ENCODE measurements at places on chromosomes 12 and 14.

DNA sequence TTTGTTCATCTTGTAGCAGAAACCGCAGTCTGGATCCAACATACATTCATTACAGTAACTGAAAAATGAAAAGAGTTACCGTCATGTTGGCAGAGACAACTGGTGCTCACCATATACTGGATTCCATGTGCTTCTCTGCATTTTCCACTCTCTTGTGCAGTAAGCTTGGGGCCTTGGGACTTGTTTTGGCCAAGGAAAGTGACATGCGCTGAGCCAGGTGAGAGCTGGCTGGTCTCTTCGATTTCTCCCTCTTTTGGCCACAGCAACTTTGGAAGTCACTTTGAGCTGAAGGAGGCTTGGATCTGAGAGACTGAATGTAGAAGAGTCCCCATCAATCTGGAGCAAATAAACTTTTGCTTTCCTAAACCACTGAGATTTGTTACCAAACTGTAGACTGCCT is 210.6 kb upstream of the ABCD2 start:
- no peak for DNase-seq

DNA sequence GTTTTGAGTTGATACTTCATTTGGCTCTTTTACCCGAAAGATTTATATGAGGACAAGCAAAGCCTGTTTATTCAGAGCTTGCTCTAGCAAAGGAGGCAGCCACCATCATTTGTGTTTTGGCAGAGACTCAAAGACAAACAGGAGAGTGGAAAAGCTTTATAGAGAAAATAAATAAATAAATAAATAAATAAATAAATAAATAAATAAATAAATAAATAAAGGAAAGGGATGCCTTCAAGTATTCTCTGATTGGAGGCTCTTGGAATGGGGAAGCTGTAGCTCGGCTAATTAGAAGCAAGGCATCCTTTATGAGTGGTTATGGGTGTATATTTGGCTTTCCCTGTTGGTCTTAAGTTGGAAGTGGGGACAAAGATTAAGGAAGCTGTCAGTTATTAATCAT is 229.8 kb downstream of the RASSF9 start:
- DNase-seq = no peak

GRCh38 chr12:49232940-49233841 is 31.7 kb upstream of the TUBA1C start:
- peak; percentile 83 for DNase-seq

DNA sequence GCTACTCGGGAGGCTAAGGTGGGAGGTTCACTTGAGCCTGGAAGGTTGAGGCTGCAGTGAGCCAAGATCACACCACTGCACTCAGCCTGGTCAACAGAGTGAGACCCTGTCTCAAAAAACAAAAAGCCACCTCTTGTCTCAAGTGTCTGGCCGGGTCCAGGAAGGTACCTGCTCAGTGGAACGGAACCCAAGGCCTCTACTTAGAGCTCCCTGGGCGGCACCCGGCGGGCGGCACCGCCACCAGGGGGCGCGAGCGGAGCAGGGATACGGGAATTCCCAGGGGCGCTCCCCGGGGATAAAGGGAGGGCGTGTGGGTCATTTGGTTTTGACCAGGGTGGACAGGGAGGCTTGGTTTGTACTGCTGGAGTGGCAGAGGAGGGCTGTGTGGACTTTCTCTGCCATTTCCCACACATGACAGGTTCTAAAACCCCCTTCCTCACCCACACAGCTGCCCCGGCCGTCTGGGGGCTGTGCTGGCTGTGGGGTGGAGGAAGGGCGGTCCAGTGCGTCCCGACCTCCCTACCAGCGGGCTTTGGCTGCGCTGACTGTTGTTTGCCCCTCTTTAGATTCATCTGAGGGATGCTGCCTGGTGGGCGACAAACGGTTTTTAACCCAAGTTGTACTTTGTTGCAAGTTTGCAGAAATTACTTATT is 91.4 kb downstream of the SETD3 start:
- peak; percentile 53 for DNase-seq

- DNase-seq = peak; percentile 49
Measured at GRCh38 chr14:93269341-93270068, 62.4 kb downstream of the UBR7 start.

GRCh38 chr14:67360470-67361206 is 510 bp downstream of the EIF2S1 start:
- no peak for DNase-seq

All from posterior cingulate gyrus (tissue), 11 donors.